ENCODE measurements at places on chromosomes 6 and 20. TPM values are rescaled to one million over a fixed set of nuclear protein-coding genes. Genes with fewer than 3 reads are reported as not detected.

Gene IFT52
- total RNA-seq: 13.7 TPM

DNA sequence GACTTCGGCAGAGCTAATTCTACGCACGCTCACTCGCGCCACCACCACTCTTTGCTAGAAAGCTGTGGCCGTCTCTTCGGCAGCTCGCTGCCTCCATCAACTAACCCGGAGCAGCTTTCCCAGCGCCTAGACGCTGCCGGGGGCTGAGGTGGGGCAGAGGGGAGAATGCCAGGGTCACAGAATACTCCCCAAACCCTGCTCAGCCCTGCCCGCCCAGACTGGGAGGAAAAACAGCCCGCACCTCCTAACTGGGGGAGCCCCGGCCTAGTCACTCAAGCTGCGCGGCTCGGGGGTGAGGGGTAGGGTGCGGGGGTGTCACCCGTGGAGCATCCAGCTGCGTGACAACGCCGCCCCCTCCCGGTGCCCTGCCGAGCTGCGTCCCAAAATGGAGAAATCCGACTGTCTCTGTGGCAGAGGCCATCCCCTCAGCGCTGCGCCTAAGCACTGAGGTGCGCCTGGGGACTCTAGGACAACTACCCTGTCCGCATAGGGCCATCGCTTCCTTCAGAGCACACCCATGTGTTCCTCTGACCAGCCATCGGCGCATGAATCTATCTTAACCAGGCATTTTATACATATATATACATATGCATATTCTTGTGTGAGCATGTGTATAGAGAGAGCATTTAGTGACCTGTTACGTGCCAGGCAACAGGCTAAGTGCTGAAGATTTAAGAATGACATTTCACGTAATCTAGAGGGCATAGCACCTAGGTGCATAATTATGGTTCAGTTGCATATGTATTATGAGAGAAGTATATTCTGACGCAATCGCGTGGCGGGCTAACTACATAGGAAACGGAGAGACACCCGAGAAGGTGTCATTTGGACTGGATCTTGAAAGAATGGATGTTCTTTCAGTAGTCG, 1.5 kb upstream of the TENT5A start:
- peak; percentile 84 for DNase-seq

GRCh38 chr20:78338-78737, 9.1 kb upstream of the DEFB125 start:
- no peak for DNase-seq

DNA sequence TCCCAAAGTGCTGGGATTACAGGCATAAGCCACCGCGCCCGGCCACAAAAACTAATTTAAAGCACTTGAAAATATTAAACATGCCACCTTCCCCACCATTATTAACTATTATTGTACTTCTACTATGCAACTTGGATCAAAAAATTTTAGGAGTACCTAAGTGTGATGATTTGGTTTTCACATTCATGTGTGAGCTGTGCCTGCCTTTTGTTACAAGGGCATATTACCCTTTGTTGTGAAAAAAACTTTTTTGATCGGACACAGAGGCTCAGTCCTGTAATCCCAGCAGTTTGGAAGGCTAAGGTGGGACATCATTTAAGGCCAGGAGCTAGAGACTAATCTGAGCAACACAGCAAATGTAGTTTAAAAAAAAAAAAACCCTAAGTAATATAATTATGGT, 17.1 kb downstream of the ROMO1 start:
- DNase-seq: no peak

DNA sequence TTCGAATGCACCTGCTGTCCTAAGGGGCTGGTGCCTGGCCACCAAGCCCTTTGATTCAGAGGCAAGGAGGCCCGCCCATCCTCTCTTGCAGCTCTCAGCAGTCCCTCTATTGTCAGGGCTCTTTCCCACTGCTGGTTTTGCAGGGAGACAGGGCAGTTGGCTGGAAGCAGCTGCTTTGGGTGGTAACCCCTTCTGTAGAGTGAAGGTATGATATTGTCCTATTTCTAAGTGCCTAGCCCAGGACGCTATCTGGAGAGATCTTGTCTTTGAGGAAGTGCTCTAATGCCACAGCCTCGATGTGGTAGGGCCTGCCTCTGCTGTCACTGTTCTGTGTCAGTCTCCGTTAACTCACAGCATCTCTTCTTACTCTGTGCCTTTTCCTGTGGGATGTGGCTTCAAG, 5.6 kb downstream of the PLCG1 start:
- DNase-seq: no peak

Gene RIPPLY2
- not detected for total RNA-seq

DNA sequence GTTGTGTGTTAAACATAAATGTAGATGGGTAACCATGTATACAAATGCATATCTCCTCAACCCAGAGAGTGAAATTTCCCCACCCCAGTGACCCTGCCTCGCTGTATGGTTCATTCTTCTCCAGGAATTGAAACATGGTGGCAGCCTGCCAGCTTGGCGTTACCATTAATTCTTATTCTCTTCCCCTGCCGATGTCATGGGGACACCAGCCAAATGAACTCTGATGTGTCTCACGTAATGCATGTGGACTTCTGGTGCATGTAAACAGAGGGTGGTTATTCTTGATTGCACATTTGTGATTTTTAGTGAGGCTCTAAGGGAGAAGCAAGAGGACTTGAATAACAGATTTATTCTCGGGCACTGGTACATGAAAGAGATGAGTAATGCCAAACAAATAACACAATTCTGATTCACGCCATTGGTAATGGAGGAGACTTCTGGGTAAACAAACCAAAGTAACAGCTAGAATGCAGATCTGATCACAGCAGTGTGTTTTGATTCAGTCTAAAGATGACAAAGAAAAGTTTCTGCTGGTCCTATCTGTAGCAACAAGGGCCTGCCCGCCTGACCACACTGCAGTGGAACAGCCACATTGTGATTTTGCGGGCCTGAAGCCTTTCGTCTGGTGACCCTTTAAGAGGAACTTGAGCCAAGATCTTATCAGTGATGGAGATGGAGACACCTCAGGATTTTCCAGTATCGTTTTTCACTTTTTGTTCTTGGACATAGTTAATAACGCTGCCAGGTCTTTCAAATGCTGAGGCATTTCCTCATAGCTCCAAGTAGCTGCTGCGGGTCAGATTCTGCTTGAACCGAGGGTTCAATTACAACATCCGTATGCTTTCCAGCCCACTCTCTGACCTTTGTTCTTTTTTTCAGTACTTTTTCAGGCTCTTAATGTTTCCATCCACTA, 171.8 kb upstream of the AKAP12 start:
- no peak for DNase-seq

Gene CD24
- total RNA-seq: not detected

Gene OR2B3
- total RNA-seq: not detected
